ENCODE measurements at places on chromosomes 16 and 17. TPM values are rescaled to one million over a fixed set of nuclear protein-coding genes. Genes with fewer than 3 reads are reported as not detected.

CHRNE gene
- total RNA-seq: 0.59 TPM

PHKG2 gene
- total RNA-seq: 26.0 TPM

MT1M gene
- total RNA-seq: not detected

ATF7IP2 gene
- 20.0 TPM for total RNA-seq

PIRT gene
- total RNA-seq: not detected

HS3ST4 gene
- total RNA-seq: not detected

ITGAX gene
- 5.3 TPM for total RNA-seq

IRF8 gene
- 227 TPM for total RNA-seq

WIPI1 gene
- total RNA-seq: 14.0 TPM

DNA sequence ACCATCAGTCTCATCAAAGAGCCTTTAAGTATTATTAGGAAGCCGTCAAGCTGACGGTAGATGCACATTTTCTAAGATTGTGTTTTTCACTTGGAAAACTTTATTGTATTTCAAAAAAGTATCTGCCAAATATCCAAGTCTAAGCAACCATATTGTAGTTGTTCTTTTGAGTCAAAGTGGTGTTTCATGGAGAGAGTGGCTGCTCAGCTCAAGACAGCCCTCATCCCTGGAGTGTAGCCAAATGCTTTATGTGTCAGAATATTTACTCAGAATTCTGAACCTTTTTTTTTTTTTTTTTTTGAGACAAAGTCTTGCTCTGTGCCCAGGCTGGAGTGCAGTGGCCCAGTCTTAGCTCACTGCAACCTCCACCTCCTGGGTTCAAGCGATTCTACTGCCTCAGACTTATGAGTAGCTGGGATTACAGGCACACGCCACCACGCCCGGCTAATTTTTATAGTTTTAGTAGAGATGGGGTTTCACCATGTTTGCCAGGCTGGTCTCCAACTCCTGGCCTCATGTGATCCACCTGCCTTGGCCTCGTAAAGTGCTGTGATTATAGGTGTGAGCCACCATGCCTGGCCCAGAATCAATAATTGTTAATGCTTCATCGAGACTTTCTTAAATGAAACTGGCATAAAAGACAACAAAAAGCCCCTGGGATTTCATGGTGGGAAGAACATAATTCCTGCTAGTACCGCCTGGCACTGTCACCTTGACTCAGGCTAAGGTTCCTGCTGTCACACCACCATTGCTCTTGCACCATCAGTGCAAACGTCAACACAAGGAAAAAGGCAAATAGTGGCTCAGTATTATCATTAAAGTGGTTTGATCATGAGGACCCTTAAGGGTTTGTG, 45.5 kb downstream of the PRKCA start:
- H3K27me3 ChIP-seq: no peaks in the 10 kb centered on the region
- no peak overlapping the region for H3K4me3 ChIP-seq
- H3K4me1 ChIP-seq: peaks cover 72% of the 10 kb centered on the region
- DNase-seq: peak; percentile 53

GRCh38 chr17:65393514-65393913, 167.9 kb downstream of the AXIN2 start:
- no peak for DNase-seq
- H3K27ac ChIP-seq: no peak overlapping the region
- H3K4me3 ChIP-seq: no peak overlapping the region
- no peaks in the 10 kb centered on the region for H3K36me3 ChIP-seq
- peaks cover 17% of the 10 kb centered on the region for H3K4me1 ChIP-seq

GRCh38 chr17:527247-527646, 174.6 kb upstream of the RPH3AL start:
- H3K27me3 ChIP-seq: no peaks in the 10 kb centered on the region
- peaks cover 18% of the 10 kb centered on the region for H3K36me3 ChIP-seq
- H3K27ac ChIP-seq: no peak overlapping the region
- no peaks in the 10 kb centered on the region for H3K4me1 ChIP-seq
- DNase-seq: no peak
- no peak overlapping the region for H3K4me3 ChIP-seq

DNA sequence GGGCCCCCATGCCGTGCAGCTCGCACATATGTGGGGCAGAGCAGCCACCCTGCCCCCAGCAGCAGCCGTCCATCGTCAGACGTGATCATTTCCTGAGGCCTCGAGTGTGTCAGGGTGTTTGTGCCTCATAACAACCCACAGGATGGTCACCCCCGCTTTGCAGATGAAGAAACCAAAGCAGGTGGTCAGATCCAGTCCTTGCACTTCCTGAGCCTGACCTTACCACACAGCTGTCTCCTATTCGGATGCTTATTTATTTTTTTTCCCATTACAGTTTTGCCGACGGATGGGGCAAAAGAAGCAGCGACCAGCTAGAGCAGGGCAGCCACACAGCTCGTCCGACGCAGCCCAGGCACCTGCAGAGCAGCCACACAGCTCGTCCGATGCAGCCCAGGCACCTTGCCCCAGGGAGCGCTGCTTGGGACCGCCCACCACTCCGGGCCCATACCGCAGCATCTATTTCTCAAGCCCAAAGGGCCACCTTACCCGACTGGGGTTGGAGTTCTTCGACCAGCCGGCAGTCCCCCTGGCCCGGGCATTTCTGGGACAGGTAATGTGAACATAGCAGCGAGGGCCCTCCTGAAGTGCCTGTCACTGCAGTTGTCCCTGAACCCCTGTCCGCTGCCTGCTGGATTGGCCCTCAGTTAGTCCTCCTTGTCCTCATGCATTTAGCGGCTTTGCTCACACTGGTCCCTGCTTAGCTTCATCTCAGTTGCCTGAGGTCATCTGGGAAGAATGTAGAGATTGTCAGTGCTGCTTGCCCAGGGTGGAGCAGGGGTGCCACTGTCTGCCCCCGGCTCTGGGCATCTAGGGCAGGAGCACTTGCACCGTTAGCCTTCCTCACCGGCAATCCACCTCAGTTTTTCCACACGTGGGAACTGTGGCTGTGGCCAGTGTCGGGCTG, 1.4 kb downstream of the MPG start:
- H3K27ac ChIP-seq: peak overlapping the region; percentile 83
- H3K36me3 ChIP-seq: peaks cover 12% of the 10 kb centered on the region
- H3K27me3 ChIP-seq: no peaks in the 10 kb centered on the region
- no peak for DNase-seq

- no peaks in the 10 kb centered on the region for H3K36me3 ChIP-seq
- DNase-seq: no peak
- no peak overlapping the region for H3K27ac ChIP-seq
- H3K4me3 ChIP-seq: no peak overlapping the region
Observed at GRCh38 chr16:30992931-30993816, 8.2 kb downstream of the HSD3B7 start.

- H3K27me3 ChIP-seq: no peaks in the 10 kb centered on the region
- H3K4me1 ChIP-seq: peaks cover 4% of the 10 kb centered on the region
- DNase-seq: no peak
Observed at GRCh38 chr17:48127371-48128051, 19.9 kb downstream of the SNX11 start.

DNA sequence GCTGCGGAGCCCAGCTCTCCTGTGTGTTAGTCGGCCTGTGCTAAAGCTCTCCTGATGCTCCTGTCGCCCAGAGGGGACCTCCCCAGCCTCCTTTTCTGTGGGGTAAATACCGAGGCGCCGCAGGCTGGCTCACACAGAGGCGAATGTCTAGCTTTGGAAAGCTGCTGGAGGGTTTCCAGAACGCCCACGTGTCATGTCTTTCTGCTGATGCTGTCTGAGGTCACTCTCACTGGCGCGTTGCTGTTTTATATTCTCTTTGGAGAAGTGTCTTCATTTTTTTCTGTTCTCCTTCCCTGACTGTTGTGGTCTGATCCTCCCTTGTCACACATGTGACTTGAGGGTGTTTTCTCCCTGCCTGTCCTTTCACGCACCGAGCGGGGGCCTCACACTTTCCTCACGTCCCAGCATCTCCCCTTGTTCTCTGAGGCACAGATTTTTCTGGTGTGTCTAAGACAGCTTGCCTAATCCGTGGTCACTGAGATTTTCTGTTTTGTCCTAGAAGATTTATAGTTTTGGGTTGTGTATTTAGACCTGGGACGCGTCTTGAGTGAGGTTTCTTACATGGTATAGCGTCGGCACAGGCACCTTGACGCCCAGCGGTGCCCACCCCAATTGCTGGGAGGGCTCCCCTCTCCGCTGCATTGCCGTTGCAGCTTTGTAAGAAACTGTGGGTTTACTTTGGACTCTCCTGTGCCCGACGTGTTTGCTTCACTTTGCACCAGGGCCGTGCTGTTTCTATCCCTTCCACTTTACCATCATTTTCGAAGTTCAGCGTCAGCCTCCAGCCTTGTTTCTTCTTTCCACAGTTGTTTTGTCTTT, 92.1 kb upstream of the ZNF750 start:
- no peaks in the 10 kb centered on the region for H3K27me3 ChIP-seq
- peaks cover 44% of the 10 kb centered on the region for H3K36me3 ChIP-seq
- H3K4me1 ChIP-seq: no peaks in the 10 kb centered on the region

DNA sequence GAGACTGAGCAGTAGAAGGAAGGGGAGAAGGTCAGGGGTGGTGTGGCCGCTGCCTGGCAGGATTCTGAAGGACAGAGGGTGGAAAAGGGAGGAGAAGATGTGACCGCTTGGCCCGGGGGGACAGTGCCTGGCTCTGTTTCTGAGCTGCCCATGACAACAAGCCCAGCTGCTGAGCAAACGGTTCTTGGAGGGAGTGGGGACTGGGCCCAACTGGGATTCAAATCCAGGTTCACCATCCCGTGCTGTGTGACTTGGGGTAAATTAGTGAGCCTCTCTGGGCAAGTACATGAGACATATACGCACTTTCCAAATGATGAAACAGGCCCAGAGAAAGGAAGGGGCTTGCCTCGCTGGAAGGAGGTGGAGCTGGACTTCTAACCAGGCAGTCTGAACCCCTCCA, 23.3 kb downstream of the SEC14L5 start:
- H3K4me1 ChIP-seq: no peaks in the 10 kb centered on the region
- H3K27me3 ChIP-seq: peaks cover 13% of the 10 kb centered on the region
- no peak overlapping the region for H3K4me3 ChIP-seq
- no peak for DNase-seq

- H3K36me3 ChIP-seq: no peaks in the 10 kb centered on the region
- H3K27ac ChIP-seq: no peak overlapping the region
- no peak for DNase-seq
- H3K4me1 ChIP-seq: peaks cover 9% of the 10 kb centered on the region
Observed at GRCh38 chr17:69223809-69224208, 4.8 kb downstream of the ABCA10 start.

- H3K4me3 ChIP-seq: no peak overlapping the region
- DNase-seq: no peak
- no peak overlapping the region for H3K27ac ChIP-seq
- H3K4me1 ChIP-seq: no peaks in the 10 kb centered on the region
Observed at GRCh38 chr16:65787921-65788320, 578.6 kb upstream of the CDH5 start.

- DNase-seq: no peak
- no peak overlapping the region for H3K27ac ChIP-seq
- H3K36me3 ChIP-seq: peaks cover 27% of the 10 kb centered on the region
- no peak overlapping the region for H3K4me3 ChIP-seq
- no peaks in the 10 kb centered on the region for H3K27me3 ChIP-seq
Observed at GRCh38 chr16:87410968-87411367, 18.8 kb downstream of the MAP1LC3B start.

DNA sequence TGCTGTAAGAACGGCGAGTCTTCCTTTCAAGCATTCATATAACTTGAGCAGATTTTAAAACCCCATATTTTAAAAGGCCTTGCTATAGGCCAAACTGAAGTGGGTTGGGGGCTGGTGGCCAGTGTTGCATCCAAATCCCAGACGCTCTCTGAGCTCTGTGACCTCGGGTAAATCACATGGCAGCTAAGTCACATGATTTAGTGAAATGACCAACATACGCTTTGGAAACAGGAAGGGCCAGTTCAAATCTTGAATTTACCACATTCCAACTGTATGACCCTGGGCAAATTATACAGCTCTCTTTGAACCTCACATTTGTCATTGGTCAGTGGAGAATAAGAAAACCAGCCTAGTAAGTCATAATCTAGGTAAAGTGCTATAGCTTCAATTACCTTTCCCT, 519.3 kb downstream of the HAPSTR1 start:
- no peak overlapping the region for H3K27ac ChIP-seq
- H3K4me1 ChIP-seq: no peaks in the 10 kb centered on the region
- no peak for DNase-seq
- H3K4me3 ChIP-seq: no peak overlapping the region
- no peaks in the 10 kb centered on the region for H3K36me3 ChIP-seq
- H3K27me3 ChIP-seq: no peaks in the 10 kb centered on the region

DNA sequence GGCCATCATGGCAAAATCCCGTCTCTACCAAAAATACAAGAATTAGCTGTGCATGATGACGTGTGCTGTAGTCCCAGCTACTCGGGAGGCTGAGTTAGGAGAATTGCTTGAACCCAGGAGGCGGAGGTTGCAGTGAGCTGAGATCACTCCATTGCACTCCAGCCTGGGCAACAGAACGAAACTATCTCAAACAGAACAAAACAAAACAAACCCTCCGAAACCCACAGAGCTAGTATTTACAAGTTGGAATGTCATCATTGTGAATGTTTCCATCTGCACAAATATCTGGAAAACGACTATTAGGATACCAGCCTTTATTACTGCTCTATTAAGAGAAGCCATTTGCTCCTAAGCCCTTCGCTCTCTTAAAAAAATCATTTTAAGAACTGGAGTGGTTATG, 26.0 kb downstream of the SMARCE1 start:
- H3K27me3 ChIP-seq: no peaks in the 10 kb centered on the region
- DNase-seq: no peak
- peaks cover 2% of the 10 kb centered on the region for H3K36me3 ChIP-seq
- no peak overlapping the region for H3K27ac ChIP-seq
- H3K4me1 ChIP-seq: peaks cover 65% of the 10 kb centered on the region

GRCh38 chr16:77859493-77860232, 71.3 kb downstream of the VAT1L start:
- peaks cover 30% of the 10 kb centered on the region for H3K27me3 ChIP-seq
- no peak overlapping the region for H3K27ac ChIP-seq
- H3K4me3 ChIP-seq: no peak overlapping the region
- H3K36me3 ChIP-seq: no peaks in the 10 kb centered on the region

DNA sequence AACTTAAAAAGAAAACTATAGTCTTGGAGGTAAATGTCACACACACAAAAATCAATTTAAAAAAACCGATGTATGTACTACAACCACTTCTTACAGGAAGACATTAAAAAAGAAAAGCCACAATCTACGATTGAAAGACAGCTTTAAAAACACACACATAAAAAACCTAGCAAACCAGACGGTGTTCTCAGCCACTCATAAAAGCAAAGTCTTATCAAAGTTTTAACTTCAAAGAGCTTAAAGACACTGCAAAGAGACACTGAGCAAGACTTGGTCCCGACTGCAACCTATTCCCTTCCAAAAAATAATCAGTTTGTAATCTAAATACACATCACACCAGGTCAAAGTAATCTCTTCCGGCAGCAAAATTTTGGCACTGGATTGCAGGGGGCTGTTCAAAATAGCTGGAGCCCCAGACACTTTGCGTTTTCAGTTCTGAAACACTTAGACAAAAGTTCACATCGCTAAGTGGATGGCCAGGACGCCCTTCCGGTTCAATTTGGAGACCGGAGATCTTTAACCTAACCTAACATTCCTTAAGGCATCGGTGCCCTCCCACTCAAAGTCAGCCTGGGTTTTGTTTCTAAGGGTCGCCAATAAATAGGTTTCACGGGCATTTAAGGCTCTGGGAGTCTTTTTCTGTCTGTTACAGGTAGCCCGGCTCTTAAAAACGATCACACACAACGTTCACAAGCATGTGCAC, 2.6 kb downstream of the ZCCHC14 start:
- H3K27me3 ChIP-seq: no peaks in the 10 kb centered on the region
- H3K4me3 ChIP-seq: peak overlapping the region; percentile 83
- peak overlapping the region; percentile 59 for H3K27ac ChIP-seq
